H7 (cell line): ENCODE measurements at places on chromosomes 6 and 20. TPM values are rescaled to one million over a fixed set of nuclear protein-coding genes. Genes with fewer than 3 reads are reported as not detected.

DNA sequence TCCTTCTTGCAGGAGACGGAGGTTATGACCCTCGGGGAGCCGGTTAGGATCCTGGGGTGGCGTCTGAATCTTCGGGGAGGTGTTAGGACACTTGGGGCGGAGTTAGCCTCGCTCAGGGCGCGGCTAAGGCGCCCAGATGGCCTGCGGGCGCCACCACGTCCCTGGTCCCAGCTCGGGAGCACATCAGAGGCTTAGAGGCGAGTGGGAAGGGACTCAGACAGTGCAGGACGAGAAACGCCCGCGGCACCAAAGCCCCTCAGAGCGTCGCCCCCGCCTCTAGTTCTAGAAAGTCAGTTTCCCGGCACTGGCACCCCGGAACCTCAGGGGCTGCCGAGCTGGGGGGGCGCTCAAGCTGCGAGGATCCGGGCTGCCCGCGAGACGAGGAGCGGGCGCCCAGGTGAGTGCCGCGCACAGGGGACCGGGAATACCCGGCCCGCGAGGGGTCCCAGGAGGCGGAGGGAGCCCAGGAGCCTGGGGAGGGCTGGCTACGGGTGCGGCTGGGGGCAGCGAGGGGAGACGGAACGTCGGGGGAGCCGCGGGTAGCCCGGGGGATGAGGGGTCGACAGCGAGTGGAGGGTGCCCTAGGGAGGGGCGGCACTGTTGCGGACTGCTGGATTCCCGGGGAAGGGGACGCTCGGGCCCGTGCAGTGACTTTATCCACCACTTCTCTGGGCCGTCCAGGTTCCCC is at the start of gene HCK:
Gene HCK (plus strand): TSS at position 153 of the 688 bp plus-strand sequence.
- peak; percentile 86 for DNase-seq

GRCh38 chr6:131642565-131642964 is 5.5 kb downstream of the ENPP3 start:
- DNase-seq = no peak

GRCh38 chr6:31087494-31088089 is 24.8 kb downstream of the C6orf15 start:
- DNase-seq = peak; percentile 73

- no peak for DNase-seq
Observed at GRCh38 chr6:90351696-90352095, 55.1 kb upstream of the BACH2 start.

DNA sequence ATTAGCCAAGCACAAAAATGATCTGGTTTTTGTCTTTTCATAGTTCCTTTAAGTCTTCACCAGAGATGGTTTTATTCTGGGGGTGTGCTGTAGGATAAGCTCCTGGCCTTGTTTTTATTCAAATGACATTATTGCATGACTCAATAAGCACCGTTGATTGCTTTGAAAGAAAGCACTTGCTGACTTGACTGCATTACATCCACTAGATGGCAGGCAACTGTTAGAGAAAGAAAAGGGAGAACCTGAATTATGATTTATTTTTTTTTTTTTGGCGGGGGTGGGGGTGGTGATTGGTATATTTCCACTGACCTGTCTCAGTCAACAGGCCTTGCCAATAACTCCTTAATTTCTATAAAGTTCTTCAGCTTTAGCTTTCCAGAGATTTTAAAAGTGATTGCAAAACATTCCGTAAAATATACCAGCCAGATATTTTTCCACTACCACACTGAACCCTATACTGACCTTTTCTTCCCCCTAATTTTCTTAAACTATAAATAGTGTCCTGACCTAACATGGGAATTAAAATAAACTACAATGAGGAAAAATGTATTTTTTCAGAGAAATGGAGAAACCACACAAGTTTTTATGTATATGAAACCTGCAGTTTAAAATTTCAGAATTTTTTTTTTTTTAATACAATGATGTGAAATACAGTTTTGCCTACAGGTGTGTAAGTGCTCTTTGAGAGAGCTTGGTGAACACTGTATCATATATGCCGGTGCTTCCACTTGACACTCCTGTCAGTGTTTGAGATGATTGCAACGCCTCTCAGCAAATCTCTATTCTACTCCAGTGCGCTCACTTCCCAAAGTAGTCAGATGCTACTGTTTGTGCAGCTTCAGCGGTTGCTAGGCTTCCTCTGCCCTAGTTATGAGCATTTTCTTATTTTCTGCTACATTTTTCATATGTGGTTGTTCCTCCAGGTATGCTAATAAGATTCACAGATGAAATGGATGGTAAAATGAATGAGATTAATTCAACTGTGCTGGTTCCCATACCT is 274.3 kb downstream of the CD109 start:
- DNase-seq = no peak

DNA sequence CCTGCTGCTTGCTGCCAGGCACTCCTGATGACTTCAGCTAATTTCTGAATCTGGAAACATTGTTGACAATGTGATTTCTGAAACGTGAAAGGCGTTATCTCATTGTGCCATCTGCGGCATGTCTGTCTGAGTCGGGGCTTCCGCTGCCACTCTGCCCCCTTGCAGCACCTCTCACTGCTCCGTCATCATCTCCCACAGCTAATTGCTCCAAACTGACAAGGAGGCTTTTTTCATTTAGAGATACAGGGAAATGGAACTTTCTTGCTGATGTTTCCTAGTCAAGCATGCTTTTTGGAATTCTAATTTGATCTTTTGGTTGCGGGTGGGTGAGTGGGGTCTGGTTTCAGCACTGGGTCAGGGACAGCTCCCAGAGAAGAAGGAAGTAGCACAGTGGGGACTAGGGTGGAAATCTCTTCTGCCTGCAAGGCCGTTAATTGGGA is 233.5 kb downstream of the DHX35 start:
- peak; percentile 43 for DNase-seq

The ACSS1 gene
- total RNA-seq = not detected in 2 replicates

GRCh38 chr6:109660526-109661320 is 30.3 kb downstream of the AK9 start:
- no peak for DNase-seq

GRCh38 chr20:20317621-20318364 is 50.1 kb upstream of the INSM1 start:
- DNase-seq = no peak

The THEMIS gene
- not detected in 2 replicates for total RNA-seq

DNA sequence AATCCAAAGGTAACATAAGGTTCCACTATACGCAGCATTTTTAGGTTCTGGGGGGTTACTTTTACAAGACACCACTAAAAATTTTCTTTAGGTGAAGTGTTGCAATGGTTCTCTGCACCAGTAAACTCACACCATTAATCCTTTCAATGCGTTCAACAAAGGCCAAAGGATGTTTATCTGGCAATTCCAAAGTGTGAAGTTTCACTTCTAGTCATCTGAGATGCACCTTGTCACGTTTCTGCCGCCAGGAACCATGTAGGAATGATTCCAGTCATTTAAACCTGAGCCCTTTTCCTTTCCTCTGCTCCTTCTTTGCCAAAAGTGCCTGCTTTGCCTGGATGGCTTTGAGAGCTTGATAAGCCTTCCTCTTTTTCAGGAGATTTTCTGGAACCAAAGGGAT is 54.8 kb downstream of the CD164 start:
- DNase-seq = no peak

GRCh38 chr20:47502271-47503239 is 868 bp downstream of the NCOA3 start:
- peak; percentile 51 for DNase-seq

- no peak for DNase-seq
Observed at GRCh38 chr6:25477006-25477590, 174.9 kb upstream of the SCGN start.

The LST1 gene
- not detected in 2 replicates for total RNA-seq

DNA sequence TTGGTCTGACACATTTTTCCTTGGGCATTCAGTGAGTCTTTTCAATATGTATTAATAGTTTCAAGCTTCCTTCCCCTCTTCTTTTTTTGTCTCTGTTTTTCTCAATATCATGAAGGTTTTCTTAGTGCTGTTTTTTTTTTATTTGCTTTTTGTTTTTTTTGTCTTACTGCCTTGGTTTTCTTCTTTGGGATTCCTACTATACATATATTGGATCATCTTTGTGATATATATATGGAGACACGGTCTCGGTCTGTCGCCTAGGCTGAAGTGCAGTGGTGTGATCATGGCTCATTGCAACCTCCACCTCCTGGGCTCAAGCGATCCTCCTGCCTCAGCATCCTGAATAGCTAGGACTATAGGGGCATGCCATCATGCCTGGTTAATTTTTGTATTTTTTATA is 43.8 kb downstream of the NCOA3 start:
- no peak for DNase-seq

GRCh38 chr6:55101157-55101556 is 73.2 kb upstream of the HCRTR2 start:
- no peak for DNase-seq

The TRIM10 gene
- total RNA-seq = not detected in 2 replicates

The CSE1L gene
- 214 and 248 TPM in 2 replicates for total RNA-seq

- peak; percentile 10 for DNase-seq
Observed at GRCh38 chr6:101117393-101118135, 236.4 kb upstream of the ASCC3 start.

- DNase-seq = peak; percentile 13
Observed at GRCh38 chr6:24683297-24684296, 16.7 kb downstream of the ACOT13 start.

The HLA-DQB1 gene
- total RNA-seq = under 0.01 TPM in 1 of 2 replicates, not detected in the other

GRCh38 chr6:88599571-88599970 is 363.8 kb downstream of the RNGTT start:
- DNase-seq = peak; percentile 69

GRCh38 chr20:45972500-45973183 is 639 bp upstream of the ZNF335 start:
- DNase-seq = no peak

- no peak for DNase-seq
Observed at GRCh38 chr20:13554706-13555105, 84.0 kb downstream of the TASP1 start.

The DLK2 gene
- 0.33 and 0.42 TPM in 2 replicates for total RNA-seq

The GPR63 gene
- 4.2 and 6.2 TPM in 2 replicates for total RNA-seq

DNA sequence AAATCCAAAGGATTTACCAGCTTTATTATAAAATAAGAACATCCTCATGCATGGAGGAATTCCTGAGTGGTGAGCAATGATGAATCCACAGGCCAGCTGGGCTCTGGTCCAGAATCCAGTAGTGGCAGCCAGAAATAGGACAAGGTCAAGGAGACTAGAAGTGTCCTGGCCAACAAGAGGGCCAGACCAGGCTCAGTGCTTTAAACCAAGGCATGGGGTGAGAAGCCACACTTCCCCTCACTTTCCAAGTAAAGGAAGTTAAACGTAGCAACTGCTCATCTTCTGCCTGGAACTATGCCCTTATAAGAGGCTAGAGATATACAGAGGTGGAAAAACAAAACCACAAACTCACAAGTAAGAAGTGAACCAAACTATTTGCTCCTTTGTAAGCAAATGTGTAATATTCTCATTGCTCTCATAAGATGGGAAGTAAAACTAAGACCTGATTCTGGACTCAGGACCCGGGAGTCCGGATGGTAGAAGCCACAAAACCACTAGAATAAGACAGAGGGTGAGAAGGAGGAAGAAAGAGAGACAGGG is 253.2 kb downstream of the UST start:
- no peak for DNase-seq

The OR12D2 gene
- not detected in 2 replicates for total RNA-seq

The RBPJL gene
- not detected in 2 replicates for total RNA-seq

- DNase-seq = no peak
Observed at GRCh38 chr6:152225241-152225934, 411.8 kb downstream of the SYNE1 start.

- peak; percentile 14 for DNase-seq
Observed at GRCh38 chr6:132598473-132598872, 8.9 kb upstream of the TAAR5 start.

- no peak for DNase-seq
Observed at GRCh38 chr20:48490961-48491831, 336.6 kb downstream of the PREX1 start.

The SLC17A2 gene
- not detected in 2 replicates for total RNA-seq

The ZNF76 gene
- 13.8 and 17.2 TPM in 2 replicates for total RNA-seq

- no peak for DNase-seq
Observed at GRCh38 chr20:53903652-53903987, 166.8 kb downstream of the BCAS1 start.

The RHAG gene
- total RNA-seq = 0.07 TPM in 1 of 2 replicates, not detected in the other

GRCh38 chr6:39669973-39670342 is 55.2 kb downstream of the KIF6 start:
- no peak for DNase-seq

GRCh38 chr20:2280082-2280481 is 15.7 kb upstream of the TGM3 start:
- no peak for DNase-seq

The NMBR gene
- total RNA-seq = not detected in 2 replicates

- peak; percentile 56 for DNase-seq
Observed at GRCh38 chr20:18739751-18740166, 73.8 kb upstream of the SCP2D1 start.

DNA sequence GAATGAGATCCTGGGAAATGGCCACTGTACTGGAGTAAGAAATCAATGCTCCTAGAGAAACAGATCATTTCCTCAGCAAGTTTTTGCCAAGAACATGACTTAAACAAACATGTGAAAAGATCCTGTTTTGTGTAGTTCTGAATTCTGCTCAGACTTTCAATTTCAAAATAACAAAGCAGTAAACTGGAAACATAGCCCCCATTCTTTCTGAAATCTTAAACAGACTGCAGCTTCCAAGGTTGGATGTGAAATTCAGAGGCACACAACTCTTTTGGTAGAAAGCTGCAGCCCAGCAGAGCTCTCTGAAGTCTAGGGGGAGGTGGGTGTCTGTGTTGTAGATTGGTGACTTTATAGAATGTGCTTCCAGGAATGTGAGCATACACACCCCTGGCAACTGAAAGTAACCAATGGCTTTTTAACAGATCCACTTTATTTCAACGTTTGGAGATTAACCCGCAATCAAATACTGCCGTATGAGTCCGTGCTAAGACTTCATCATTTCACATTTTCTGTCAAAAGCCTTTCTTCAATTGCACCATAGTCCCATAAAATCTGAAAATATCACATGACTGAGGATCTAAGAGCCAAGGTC is 86.4 kb downstream of the ATXN1 start:
- no peak for DNase-seq

DNA sequence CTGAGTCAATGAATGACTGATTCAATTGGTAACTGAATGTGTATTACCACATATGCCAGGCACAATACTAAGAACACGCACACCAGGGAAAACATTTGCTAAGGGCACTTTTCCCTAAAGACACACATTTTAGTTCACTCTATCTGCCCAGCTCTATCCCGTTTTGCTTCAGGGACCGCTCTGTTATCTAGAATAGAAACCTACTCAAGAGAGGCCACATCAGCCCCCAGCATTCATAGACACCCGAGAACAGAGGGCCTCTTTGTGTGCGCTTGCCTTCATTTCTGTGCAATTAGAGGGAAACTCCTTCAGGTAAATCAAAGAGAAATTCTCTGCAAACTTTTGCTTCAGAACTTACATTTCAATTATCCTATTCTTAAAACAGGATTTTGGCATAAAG is 50.3 kb downstream of the DZANK1 start:
- DNase-seq = no peak
